ENCODE measurements at places on chromosomes 4 and X.

DNA sequence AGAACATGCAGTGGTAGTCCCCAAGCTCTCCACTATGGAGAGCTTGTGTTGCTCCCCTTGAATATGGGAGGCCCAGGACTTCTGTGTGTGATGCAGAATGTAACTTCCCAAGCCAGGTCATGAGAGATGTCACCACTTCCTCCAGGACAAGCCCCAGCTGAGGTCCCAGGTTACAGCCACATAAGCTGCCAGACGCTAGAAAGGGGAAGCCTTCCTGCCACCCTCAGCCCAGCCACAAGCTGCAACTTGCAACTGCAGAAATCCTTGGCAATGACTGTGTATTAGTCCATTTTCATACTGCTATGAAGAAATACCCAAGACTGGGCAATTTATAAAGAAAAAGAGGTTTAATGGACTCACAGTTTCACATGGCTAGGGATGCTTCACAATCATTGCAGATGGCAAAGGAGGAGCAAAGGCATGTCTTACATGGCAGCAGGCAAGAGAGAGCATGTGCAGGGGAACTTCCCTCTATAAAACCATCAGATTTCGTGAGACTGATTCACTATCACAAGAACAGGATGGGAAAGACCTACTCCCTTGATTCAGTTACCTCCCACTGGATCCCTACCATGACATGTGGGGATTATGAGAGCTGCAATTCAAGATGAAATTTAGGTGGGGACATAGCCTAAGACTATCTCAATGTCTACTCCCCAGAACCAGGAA lies 91.5 kb upstream of the DHX15 start:
- no peak for DNase-seq

- DNase-seq: no peak
Measured at GRCh38 chr4:57158221-57158620, 48.0 kb upstream of the IGFBP7 start.

GRCh38 chr4:185738820-185739219 lies 73.2 kb downstream of the SORBS2 start:
- DNase-seq: no peak

- no peak for DNase-seq
Measured at GRCh38 chr4:1508161-1509160, 102.2 kb upstream of the NKX1-1 start.

GRCh38 chr4:5387457-5387856 lies 320.9 kb downstream of the EVC2 start:
- DNase-seq: no peak

- DNase-seq: no peak
Measured at GRCh38 chr4:7790023-7790422, 149.6 kb downstream of the AFAP1 start.

- no peak for DNase-seq
Measured at GRCh38 chr4:163666332-163666873, 171.9 kb downstream of the TMA16 start.

- no peak for DNase-seq
Measured at GRCh38 chr4:168805341-168805740, 204.7 kb downstream of the CBR4 start.

- no peak for DNase-seq
Measured at GRCh38 chr4:153488006-153488891, 22.1 kb downstream of the TMEM131L start.

DNA sequence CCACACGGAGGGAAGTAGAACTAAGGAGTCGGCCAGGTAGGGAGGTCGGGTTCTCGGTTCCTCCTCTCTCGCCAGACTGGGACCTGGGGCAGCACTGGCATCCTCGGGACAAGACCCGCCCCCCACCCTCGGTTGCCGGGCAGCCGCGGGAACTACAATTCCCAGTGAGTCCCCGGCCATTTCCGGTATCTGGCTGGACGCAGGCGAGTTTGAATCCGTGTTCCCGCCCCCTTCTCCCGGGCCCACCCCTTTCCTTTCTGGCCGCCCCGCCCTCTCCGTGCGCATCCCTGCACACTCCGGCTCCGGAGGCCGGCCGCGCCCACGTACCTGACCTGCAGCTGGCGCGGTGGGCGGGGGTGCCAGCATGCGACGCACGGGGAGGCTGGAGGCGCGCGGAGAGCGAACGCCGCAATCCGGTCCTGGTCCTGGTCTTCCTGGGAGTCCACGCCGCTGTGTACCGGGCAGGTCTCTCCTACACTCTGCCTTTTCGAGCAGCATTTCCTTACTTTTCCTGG lies 10.2 kb upstream of the DLG3 start:
- DNase-seq: no peak

- no peak for DNase-seq
Measured at GRCh38 chr4:143539670-143540023, 26.1 kb downstream of the SMARCA5 start.

GRCh38 chr4:113826421-113826820 lies 64.9 kb upstream of the CAMK2D start:
- DNase-seq: no peak

GRCh38 chrX:16222151-16222550 lies 54.9 kb downstream of the MAGEB17 start:
- no peak for DNase-seq

- DNase-seq: no peak
Measured at GRCh38 chrX:11867610-11868345, 109.7 kb downstream of the MSL3 start.

DNA sequence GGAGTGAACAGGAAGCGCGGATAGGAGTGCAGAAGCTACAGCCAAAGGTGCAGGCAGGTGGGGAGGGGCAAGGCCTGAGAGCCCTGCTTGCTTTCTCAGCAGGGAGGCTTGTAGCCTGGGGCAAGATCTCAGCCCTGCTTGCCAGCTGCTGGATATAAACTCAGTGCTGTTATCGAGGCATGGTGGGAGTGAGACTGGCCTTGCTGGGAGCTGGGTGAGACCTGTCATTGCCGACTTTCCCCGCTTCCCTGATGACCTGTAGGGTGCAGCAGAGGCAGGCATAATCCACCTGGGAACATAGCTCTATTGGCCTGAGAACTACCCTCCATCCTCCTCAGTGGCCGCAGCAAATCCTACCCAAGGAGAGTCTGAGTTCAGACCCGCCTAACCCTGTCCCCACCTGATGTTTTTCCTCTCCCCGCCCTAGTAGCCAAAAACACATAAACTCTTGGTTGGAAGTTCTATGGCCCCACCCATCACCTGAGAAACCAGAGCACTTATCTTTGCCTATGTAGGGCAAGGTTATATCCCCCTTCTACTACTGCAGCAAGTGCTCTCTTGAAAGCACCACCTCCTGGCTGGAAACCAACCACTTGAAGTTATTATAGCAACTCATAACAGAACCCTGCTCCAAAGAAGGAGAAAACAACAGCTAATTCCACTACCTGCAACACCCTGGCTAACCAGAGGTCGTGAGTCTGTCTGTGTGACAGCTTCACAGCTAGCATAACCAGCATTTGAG lies 80.7 kb downstream of the FHIP1A start:
- DNase-seq: no peak

- no peak for DNase-seq
Measured at GRCh38 chrX:14050709-14051108, 21.0 kb upstream of the GEMIN8 start.

GRCh38 chr4:48130100-48130499 lies 4.0 kb downstream of the TXK start:
- no peak for DNase-seq

Data from stimulated activated CD8-positive, alpha-beta memory T cell treated with anti-CD3 and anti-CD28 coated beads, Interleukin-4, amount 100 ng/mL, for 1 hour (primary cell).